ENCODE measurements at places on chromosomes 1 and 21.

- no peak for DNase-seq
These were observed 66.4 kb downstream of the ANKRD13C start for GRCh38 chr1:70288166-70288565.

DNA sequence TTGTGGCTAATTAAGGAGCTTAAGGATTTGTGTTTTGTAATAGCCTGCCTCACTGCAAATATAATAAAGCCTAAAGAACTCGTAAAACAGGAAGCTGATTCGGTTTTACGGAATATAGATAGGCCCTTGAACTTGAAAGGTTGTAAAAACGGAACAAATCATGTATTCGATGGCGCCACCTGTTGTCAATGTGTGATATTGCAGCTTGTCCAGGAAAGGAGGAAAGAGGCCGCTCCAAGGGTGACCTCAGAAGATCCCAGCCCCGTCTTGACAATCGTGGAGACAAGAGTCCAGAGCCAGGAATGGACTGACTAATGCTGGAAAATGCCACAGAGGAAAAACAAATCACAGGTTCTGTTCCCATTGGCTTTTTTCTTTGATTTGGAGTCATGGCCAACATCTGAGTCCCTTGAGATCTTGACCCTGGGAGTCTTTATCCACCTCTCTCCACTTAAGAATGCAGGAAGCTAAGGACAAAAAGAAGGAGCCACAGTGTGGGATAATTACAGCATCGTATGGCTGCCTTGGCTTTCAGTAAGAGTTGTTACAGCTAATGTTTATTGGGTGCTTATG lies 7.0 kb upstream of the IGSF21 start:
- peak; percentile 29 for DNase-seq

- no peak for DNase-seq
These were observed 32.2 kb downstream of the STUM start for GRCh38 chr1:226580625-226581270.

- DNase-seq: no peak
These were observed 45.0 kb upstream of the CXADR start for GRCh38 chr21:17467829-17468228.

DNA sequence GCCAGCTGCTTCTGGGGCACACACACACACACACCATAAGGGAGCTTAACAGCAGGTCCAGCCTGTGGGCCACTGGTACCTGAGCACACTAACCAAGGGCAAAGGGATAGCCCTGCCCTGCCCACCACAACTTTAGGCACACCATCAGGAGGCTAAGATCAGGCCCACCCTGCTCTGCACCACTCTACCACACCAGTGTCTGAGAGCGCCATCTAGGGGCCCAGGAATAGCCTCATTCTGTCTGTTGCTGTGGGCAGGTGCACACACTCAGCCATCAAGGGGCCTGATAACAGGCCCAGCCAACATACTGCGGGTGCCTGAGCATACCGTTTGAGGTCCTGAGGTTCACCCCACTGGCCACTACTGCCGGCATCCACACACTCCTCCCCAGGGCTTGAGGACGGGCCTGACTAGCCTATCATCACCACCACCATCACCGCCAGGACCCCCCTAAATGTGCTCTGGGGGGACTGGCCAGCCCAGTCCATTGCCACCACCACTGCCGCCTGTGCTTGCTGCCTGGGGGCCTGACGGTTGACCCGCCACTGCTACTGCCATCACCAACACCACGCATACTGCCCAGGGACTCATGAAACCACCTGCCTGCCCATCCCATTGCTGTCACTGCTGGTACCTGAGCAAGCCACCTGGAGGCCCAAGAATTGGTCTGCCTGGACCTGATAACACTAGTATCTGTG lies 31.3 kb downstream of the NSL1 start:
- no peak for DNase-seq

GRCh38 chr1:51000160-51000559 lies 30.1 kb downstream of the CDKN2C start:
- no peak for DNase-seq

DNA sequence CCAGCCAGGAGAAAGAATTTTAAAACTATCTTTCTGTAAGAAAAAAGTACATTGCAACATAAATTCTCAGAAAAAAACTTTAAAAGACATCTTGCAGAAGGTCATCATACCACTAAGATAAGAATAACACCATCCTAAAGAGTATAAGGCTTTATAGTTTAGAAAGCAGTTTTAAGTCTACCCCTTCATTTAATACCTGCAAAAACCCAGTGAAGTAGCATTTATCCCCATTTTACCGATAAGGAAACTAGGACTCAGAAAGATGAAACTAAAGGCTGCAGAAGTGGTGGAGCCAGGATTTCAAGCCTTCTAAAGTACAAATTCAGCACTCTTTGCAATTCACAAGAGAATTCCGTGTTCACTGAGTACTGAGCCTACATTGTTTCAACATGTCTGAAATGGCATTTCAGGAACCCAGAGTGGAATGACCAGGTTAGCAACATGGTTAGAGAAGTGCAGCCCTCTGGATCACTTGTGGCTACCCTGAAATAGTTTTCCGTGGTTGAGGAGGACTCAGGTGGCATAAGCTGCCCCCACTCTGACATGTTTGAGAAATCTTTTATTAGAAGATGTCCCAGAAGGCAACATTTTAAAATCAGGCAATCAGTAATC lies 6.7 kb downstream of the MYCL start:
- DNase-seq: no peak

- no peak for DNase-seq
These were observed 24.7 kb downstream of the LDLRAD2 start for GRCh38 chr1:21836729-21837128.

GRCh38 chr1:94619731-94620130 lies 78.2 kb upstream of the F3 start:
- no peak for DNase-seq

GRCh38 chr1:102799496-102799895 lies 308.8 kb downstream of the COL11A1 start:
- no peak for DNase-seq

DNA sequence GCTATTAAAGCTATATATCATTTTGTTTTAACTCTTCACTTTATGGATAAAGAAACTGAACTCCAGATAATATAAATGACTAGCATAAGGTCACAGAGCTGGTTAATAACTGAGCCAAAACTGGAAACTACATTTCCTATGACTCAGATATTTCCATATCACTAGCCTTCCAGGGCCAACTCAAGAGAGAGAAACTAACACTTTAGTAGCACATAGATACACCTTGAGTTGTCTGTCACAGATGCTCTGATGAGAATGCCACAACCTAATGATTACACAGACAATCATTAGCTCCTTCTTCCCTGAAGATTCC lies 40.7 kb downstream of the NME7 start:
- no peak for DNase-seq
